Femur (tissue), 1 donor: ENCODE measurements at places on chromosomes 16 and 17.

GRCh38 chr17:77827511-77827910 is 131.0 kb upstream of the TNRC6C start:
- DNase-seq = no peak

DNA sequence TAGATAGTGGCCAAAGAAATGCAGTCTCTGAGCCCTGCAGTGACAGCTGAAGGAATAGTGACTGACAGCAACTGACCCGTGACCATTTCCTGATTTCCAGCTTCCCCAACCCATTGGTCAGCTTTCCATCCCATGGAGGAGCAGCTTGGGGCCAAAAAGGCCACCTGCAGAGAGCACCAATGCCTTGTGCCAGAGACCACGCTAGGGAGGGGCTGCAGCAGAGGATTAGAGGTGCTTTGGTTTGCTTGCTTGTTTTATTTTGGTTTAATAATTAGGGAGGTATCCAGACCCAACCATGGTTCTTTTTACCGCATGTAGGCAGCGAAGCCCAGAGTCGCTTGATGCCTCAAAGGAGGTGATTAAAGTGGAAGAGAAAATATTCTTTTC is 61.3 kb upstream of the SIAH1 start:
- no peak for DNase-seq

DNA sequence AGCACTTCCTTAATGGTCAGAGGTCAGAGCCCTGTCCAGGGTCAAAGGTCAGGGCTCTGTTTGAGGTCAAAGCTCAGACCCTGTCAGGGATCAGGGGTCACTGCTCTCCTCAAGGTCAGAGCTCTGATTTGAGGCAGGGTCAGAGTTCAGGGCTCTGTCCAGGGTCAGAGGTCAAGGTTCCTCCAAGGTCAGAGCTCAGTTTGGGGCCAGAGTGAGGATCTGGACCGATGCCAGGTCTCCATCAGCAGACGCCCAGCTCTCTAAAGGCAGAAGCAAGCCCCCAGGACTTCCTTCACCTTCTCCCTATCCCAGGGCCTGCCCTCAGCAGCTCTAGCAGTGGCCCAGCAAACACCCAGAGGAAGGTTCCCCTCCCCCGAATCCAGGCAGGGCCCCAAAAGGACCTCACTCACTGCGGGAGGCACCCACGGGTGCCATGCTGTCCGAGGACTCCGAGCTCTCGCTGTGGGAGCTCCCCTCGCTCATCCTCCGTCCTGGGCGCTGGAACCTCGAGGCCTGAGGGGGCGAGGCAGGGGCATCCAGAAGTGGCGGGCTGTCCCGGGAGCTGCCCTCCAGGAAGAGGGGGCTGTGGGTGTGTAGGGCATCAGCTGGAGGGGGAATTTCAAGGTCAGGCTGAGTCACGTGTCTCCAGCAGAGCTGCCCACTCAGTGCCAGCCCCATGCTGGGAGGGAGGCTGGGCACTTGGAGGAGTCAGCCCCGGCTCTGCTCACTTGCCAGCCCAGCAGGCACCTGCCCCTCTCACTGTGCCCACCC is 26.7 kb downstream of the PIMREG start:
- DNase-seq = no peak

- no peak for DNase-seq
Observed at GRCh38 chr16:62477796-62478195, 441.6 kb upstream of the CDH8 start.

- no peak for DNase-seq
Observed at GRCh38 chr17:15894913-15895658, 49.8 kb upstream of the ADORA2B start.

DNA sequence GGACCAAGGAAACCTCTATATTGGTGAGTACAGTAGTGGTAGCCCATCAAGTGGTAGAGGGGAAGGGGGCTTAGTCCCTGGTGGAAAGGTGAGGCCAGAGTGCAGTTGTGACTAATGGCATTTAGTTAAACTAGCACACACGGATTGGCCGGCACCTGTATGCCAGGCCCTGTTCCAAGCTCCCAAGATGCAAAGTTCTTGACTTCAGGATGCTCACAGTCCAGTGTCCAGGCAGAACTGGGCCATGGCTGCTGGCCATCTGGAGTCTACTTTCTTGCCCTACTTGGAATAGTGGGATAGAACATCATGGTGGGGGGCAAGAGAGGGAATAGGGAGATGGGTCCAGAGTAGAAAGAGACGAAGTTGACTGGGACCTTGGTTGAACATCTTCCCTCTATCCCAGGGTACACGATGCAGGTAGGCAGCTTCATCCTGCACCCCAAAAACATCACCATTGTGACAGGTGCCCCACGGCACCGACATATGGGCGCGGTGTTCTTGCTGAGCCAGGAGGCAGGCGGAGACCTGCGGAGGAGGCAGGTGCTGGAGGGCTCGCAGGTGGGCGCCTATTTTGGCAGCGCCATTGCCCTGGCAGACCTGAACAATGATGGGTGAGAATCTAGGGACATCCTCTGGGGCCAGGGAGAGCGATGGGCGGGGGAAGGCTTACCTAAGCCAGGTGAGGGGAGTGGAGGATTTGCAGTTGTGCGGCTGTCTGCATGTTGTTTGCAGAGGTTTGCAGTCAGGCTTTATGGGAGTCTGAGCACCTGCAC is 15.2 kb downstream of the ITGA3 start:
- DNase-seq = no peak

- peak; percentile 22 for DNase-seq
Observed at GRCh38 chr17:33593991-33594390, 300.9 kb upstream of the ASIC2 start.

DNA sequence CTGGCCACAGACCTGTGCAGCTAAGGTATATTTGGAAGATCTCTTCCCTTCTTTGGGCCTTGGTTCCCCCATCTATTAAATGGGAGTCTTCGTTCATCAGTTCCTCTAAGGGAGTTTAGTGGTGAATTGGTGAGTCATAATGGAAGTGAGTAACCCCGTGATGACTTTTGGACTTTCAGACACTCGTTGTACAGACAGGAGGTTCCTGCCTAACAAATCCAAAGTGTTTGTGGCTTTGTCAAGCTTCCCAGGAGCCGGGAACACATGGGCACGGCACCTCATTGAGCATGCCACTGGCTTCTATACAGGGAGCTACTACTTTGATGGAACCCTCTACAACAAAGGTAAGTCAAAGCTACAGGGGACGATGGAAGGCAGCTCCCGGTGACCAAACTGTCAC is 40.4 kb downstream of the WSCD1 start:
- no peak for DNase-seq

GRCh38 chr16:30858829-30859423 is 35.0 kb downstream of the BCL7C start:
- no peak for DNase-seq

- no peak for DNase-seq
Observed at GRCh38 chr17:50145532-50146229, 4.8 kb downstream of the PPP1R9B start.

GRCh38 chr16:1211451-1212268 is 13.4 kb downstream of the TPSG1 start:
- no peak for DNase-seq

DNA sequence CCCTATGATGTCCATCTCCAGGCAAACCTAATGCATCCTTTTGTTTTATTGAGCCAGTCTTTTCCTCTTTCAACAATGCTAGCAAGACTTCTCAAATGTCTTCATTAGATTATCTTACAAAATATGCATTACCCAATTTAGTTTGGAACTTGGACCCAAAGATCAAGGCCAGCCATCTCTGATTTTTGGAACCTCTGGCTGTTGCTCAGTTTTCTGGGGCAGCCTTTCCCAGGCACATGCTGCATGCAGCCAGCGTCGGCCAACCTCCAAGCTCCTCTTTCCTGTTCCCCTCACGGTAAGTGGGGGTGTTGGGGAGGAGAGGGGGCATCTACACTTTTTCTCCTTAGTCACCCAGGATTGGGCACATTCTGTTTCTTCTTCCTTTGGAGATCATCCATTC is 189.3 kb downstream of the PRKCA start:
- DNase-seq = no peak

DNA sequence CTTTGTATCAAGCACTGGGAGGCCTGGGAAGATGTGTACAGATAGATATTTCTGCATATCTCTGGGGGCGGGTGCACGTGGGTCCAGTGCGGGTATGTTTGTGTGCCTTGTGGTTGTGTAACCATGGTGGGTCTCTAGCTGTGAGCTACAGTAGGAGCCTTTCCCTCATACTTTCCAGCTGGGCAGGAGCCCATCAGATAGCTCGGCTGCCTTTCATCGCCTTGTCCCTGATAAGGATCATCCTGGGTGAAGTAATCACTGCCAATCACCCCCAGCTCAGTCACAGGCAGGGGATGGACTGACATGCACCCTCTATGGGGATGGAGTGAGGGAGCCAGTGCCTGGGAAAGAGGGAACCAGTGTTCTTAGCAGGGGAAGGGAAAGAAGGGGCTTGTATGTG is 3.2 kb upstream of the SCRN2 start:
- DNase-seq = no peak

DNA sequence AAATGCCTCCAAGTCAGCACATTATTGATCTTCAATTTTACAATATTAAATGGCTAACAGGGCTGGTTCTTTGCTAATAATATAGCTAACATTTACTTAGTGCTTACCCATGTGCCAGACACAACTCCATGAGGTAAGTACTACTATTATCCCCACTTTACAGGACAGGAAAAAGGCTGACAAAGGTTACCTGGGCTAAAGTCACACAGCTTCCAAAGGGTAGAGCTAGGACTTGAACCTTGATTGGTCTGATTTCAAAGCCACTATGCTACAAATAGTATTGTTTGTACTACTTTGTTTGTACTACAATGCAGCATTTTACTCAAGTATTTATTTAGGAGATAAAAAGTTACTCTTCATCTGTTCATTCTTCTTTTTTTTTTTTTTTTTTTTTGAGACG is 31.9 kb downstream of the BRD7 start:
- DNase-seq = no peak

DNA sequence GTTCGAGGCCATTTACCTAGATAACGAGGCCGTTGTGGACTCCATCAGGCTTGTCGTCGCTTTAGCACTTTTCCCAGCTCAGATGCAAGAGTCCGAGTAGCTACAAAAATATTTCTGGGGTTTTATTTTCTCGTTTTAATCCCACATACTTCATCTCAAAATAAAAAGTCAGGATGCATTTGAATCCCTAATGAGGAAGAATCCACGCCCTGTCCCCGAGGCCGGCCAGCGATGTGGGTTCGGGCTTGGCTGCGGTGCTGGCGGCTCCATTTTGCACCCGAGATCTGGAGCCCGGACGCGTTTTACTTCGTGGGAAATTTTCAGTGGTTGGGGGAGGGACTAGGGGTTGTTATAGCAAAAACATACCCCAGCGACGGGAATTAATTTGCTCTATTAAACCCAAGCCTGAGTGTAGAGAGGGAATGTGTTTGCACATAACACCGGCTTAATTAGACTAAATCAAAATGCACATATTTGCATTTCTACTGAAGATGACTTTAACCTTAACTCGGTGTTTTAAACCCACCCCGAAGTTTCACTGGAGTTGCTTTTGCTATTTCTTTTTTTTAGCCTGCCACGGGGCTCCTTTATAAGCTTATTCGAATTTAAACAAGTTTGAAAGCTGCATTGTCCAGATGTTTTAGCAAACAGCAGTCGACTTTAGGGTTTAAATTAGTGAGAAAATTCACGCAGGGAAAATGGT is 4.8 kb downstream of the IRX5 start:
- no peak for DNase-seq

- DNase-seq = no peak
Observed at GRCh38 chr17:60173304-60173819, 23.6 kb downstream of the CA4 start.
